CD4-positive, alpha-beta T cell treated with Interleukin-6 at 100 ng/mL for 8 hours (primary cell): ENCODE measurements at places on chromosomes 12 and 14.

DNA sequence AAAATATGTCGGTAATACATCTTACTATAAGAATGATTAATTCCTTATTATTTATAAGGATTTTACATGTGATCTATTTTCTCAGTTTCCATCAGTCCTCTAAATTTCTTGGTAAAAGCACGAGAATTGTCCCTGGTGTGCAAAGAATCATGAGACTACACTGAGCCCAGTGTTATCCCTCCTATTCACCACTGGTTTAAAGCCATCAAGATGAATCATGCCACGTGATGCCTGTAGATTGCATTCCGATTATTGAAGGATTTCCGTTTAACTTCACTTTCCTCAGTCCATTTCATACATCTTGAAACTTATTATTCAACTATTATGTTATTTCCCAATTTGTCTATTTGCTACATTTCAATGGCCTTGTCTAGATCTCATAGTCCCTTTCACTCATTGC is 601.9 kb downstream of the GALC start:
- DNase-seq = no peak

DNA sequence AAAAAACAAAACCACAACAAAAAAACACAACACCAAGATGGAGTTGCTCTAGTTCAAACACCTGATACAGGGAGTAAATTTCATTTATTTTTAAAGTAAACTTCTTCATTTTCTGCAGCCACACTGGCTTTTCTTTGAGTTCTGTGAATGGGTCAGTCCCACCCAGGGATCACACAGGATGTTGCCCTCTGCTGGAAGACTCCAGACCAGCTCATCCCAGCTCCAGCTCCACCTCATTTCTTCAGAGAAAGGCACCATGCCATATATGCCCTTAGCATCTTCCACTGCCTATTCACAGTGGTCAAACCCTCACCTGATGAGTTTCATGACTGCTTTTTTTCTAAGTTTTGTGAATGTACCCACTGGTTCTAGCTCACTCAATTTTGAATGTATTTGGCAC is 8.0 kb downstream of the GLIPR1 start:
- DNase-seq = peak; percentile 18

DNA sequence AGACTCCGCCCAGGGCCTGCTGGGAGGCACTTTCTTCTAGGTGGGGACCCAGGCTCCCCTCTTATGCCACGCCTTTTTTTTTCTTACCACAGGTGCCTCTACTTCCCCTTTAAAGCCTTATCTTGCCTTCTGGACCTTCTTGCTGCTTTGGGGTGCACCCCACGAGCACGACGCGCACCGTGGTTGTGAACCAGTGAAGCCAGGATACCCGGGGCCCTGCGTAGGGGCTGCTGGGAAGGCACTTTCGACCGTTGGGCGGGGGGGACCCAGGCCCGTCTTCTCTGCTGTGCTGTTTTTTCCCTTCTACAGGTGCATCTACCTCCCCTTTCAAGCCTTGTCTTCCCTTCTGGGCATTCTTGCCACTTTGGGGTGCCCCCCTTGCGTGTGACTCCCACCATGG is 305.4 kb downstream of the ALG10 start:
- no peak for DNase-seq

DNA sequence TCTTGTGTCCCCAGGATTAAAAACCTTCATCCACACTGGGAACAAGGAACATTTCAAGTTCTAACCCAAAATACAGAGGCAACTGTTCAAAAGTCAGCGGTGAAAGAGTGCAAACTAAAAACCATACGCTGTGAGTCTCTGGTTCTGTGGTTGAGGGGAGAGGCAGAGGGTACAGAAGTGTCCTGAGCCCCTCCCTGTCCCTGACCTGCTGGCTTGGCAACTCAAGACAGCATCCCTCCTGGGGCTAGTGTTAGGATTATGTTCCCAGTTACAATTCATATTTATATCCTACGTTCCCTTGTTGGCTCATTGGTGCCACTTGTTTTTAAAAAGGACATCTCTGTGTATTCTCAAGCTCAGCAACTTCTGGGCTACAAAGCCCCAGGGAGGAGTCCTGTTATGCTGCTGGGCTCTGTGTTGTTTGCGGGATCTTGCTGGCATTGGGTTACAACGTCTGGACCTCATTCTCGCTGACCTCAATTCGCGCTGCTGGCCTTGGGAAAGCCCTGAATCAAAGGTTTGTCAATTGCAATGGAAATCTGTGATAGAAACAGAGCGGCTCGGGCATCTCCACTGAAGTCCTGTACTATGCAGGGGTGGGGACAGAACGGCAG is 420.8 kb downstream of the FUT8 start:
- DNase-seq = no peak

- DNase-seq = no peak
Observed at GRCh38 chr12:90972226-90972625, 17.2 kb upstream of the CCER1 start.

GRCh38 chr14:33369041-33369440 is 430.4 kb downstream of the NPAS3 start:
- no peak for DNase-seq

- no peak for DNase-seq
Observed at GRCh38 chr14:69711065-69711464, 55.9 kb upstream of the SRSF5 start.

GRCh38 chr14:44803239-44803905 is 158.4 kb downstream of the KLHL28 start:
- no peak for DNase-seq

DNA sequence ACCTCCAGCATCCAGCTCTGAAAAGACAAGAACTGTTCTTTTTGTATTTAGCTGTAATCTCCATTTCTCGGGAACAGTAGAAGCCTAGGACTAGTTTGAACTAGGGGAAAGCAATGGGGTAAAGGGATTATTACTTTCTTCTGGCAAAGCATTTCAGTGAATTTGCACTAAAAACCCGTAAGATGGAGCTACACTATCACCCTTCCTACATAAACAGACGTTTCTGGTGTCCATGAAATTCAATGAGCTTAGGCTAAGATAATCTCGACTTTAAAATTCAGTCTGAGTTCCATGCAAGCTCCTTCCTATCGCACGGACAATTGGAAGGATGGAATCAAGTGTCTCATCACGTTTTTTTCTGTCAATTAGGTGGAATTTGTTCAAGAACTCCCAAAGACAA is 24.0 kb downstream of the ACSM4 start:
- no peak for DNase-seq

DNA sequence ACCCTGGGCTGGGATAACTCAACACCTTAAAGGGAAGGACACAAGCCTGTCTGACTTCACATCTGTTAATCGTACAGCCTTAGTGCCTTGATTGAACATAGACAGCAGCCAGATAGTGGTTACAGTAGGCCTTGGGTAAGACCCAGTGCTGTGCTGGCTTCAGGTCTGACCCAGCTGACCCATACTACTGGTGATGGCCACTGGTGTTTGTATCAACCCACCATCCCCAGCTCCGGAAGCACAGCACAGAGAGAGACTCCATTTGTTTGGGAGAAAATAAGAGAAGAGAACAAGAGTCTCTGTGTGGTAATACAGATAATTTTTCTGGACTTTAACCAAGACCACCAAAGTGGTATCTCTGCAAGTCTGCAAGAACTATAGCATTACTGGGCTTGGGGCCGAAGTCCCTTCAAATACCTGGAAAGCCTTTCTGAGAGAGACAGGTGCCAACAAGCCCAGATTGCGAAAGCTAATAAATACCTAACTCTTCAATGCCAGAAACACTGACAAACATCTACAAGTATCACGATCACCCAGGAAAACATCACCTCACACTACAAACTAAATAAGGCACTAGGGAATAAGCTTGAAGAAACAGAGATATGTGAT is 330.1 kb upstream of the GARIN2 start:
- DNase-seq = no peak

DNA sequence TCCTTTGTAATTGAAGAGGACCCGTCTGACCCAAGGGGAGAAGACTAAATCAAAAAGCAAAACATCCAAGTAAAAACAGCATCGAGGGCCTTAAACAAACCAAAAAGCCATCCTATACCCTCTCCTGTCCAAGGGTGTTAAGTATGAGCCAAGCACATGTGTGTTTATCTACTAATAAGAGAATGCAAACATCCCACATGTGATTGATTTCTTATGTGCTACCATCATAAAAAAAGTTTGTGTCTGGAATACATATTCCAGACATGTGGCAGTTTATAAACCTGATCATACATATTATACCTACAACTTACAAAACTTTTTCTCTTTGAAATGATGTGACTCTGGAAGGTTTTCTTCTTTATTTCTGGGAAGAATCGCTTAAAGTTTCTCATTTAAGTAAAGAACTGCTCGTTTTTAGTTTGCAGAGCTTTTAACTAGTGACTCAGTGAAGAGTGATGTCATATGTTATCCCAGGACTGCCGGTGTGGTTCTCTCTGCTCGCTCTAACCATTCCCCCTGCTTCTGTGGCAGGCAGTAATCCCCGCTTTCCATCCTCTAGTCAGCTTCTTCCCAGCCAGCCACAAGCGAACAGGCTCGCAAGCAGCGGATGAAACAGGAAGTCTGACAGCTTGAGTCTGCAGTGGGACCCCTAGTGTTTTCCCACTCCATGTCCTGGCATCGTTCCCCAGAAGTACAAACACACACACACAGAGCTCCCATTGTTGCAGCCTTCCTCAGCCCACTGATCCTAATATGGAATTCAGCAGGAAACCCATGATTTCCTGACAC is 431 bp upstream of the RHOJ start:
- no peak for DNase-seq

GRCh38 chr12:5102261-5102789 is 58.6 kb downstream of the KCNA5 start:
- no peak for DNase-seq

DNA sequence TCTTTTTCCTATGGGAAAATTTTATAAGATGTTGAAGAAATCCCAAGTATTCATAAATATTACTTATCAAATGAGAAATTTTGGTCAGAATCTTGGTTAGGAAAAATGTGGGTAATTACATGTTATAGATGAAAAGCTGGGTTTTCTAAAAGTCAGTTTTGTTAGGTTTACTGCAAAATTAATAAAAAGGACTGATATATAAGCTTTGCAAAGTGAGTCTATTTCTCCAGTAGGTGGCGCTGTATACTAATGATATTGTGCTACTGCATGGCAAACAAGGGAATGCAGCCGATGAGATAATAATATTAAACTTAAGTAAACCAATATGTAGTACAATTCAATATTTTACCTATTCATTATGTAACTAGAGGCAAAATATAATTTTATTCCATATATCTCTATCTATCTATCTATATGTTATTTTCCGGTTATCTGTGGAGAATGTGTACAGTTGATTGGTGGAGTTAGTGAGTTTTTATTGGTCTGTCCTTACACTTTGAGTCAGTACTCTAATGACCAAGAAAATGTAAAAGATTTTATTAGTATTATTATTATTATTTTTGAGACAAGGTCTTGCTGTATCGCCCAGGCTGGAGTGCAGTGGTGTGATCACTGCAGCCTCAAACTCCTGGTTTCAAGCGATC is 32.9 kb downstream of the MIPOL1 start:
- no peak for DNase-seq

DNA sequence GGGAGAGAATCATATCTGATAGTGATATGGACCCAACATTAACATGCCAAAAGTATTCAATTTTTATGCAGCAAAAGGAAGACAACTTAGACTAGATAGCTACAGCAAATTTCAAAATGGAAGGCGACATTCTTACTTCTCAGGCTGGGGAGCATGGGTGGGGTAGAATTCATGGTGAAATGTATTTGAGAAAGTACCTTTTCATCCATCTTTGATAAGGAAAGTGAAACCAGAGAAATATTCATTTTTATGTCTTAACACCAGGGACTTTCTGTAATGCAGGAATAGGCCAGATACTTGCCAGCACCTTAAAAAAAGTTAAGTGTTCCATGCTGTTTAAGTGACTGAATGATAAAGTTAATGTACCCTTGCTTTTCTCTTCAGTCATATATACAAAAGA is 13.4 kb downstream of the BTG1 start:
- DNase-seq = peak; percentile 37

DNA sequence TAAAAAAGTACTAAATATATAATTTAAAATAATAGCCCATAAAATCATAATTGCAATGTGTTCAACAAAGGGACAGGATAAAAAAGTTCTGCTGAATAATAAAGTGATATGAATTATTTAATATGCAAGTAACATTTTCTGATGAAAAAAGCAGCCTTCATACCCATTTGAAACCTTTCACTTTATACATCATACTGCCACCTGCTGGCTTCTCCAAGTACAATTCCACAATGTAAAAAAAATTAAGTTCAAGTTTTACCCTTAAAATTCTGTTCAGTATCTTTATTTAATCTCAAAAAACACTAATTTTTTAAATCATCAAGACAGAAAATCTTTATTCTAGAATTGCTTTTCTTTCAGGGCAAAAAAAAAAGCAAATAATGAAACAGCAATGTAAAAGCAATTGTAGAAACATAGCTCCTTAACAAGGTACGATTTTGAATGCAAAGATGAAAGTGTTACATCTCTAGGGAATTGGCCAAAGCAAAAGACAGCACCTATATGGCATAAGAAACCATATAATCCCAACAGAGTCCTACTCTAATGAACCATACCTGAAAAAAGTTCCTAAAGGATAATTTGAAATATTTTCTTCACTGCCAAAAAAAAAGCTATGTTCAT is 15.0 kb downstream of the MDM1 start:
- peak; percentile 51 for DNase-seq

- no peak for DNase-seq
Observed at GRCh38 chr12:123142921-123143735, 7.8 kb downstream of the PITPNM2 start.

GRCh38 chr12:55974308-55974730 is 441 bp downstream of the RAB5B start:
- peak; percentile 26 for DNase-seq

DNA sequence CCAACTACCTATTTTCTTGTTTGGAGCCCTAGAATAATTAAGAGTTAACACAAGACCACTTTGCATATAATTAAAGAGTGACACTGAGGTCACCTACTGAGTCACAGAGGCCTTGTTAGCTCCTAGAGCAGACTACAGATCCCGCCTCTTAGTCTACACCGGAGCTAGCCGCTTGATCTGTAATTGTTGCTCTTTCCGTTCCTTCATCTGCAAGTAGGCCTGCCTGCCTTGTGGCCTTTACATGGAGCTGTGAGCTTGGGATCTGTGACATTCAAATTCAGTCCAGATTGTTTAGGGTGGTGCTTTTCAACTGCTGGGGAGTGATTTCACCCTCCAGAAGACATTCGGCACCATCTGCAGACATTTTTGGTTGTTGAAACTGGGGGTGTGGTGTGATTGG is 5.6 kb upstream of the DYNLL1 start:
- no peak for DNase-seq

DNA sequence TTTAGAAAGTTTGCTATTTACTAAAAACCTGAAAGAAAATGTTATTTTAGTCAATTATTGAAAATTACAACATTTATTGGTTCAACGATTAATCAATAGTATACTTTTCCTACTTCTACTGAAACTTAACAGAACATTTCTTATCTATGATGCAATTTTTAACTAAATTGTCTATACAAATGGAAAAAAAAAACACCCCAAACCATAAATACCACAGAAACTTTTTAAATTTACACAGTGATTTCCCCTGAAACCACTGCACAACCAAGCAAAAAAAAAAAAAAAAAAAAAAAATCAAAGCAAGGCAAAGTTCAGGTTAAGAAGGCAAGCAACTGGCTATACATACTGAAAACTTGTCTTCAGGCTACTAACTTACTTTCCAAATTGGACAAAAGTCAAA is 71.9 kb upstream of the POC1B start:
- no peak for DNase-seq
